ENCODE measurements at places on chromosomes 2 and 18.

DNA sequence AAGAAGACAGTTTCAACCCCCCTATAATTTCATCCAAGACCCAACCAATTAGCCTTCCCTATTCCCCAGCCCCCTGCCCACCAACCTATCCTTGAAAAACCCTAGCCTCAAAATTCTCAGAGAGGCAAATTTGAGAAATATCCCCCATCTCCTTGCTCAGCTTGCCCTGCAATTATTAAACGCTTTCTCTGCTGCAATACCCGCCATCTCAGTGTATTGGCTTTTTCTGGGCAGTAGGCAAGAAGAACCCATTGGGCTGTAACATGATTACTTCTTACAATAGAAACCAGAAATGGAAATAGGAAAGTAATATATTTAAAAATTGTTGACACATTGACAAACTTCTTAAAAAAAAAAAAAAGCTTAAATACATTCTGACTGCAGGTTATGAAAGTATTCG, 140.6 kb upstream of the CCDC150 start:
- no peak for DNase-seq

DNA sequence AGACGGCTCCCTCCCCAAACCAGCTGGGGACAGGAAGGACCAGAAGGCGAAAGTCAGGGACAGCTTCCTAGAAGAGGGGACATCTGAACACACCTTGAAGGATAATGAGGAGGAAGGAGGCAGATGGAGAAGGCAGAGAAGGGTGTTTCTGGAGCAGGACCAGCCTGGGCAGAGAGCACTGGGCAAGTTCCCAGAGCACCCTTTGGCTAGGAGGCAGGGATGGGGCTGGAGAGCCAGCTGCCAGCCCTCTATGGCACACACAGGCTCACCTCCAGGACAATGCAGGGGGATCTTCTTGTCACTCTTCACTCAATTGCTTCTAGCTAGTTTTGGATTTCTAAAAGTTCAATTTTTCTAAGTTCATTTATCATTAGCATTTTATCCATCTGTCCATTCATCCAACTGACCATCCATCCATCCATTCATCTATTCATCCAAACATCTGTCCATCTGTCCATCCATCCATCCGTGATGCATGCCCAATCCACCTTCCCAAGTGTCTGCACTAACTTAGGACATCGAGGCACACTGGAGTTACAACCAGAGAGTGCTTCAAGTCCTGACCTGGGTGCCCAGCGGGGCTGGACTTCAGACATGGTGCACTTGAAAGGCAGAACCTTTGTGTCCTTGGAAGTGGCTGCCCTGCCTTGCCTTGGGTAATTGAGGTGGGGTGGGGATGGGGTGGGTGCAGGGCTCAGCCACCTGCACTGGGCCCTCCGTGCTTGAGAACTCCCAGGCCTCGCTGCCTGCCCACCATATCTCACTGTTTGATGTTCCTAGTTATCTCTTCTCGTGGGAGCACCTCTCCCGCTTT, 42.5 kb downstream of the INHBB start:
- no peak for DNase-seq

- no peak for DNase-seq
These were observed 91.5 kb downstream of the ARHGEF33 start for GRCh38 chr2:38981003-38981669.

GRCh38 chr2:235146871-235147565, 195.2 kb downstream of the SH3BP4 start:
- DNase-seq: no peak

GRCh38 chr18:10293966-10294365, 160.5 kb upstream of the APCDD1 start:
- DNase-seq: no peak

- no peak for DNase-seq
These were observed at the start of gene NXPH2 for GRCh38 chr2:138779781-138780445. Gene NXPH2, minus strand, starts transcription at chr2:138780390. Its CDS starts 149 bp downstream, at chr2:138780241.

GRCh38 chr2:28979041-28979440, 2.1 kb upstream of the TOGARAM2 start:
- DNase-seq: no peak

DNA sequence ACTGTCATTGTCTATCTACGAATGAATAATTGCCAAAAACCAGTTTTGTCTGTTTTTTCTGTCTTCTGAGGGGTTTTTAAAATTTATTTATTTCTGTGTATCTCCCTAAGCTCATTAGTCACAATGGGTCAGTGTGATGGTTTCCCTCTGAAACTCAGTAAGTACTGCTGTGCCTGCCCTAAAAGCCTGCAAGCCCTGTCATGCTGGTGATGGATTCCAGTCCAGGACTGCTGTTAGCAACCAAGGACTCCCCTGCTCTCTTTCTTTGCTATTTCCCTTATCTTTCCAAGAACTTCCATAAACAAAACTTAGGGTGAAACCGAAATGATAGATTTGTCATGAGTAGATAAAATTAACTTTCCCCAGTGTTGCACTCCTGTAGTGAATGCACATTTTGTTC, 11.8 kb upstream of the DSG2 start:
- DNase-seq: no peak

GRCh38 chr2:203534621-203535077, 452 bp downstream of the RAPH1 start:
- no peak for DNase-seq

DNA sequence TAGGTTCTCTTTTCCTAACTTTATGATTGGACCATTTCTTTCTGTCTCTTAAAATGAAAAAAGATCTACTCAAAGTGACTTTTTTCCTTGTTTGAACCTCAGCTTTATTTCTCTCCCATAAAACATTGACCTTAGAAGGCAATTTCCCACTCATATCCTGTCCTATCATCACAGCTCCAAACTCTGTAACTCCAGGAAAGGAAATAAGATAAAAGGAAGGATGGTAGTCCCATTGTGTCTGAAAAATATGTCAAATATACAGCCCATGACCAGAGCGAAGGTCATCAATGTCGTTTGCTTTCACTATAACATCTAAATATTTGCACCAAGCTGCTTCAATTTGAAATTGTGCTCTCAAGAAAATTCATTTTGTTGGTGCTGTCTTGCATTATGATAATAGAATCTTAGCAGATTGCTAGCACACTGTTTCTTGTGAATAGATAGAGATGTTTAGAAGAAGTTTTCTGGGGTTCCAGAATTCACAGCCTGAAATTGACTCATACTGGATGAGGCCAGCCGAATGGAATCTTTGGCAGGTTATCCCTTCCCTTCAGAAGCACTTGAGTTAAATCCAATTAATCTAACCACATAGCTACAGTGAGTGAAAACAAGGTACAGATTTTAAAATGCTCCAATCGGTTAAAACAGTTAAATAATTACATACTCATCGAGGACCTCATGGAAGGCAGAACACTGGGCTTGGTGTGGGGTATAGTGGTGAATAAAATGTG, 95.1 kb downstream of the CRIM1 start:
- no peak for DNase-seq

DNA sequence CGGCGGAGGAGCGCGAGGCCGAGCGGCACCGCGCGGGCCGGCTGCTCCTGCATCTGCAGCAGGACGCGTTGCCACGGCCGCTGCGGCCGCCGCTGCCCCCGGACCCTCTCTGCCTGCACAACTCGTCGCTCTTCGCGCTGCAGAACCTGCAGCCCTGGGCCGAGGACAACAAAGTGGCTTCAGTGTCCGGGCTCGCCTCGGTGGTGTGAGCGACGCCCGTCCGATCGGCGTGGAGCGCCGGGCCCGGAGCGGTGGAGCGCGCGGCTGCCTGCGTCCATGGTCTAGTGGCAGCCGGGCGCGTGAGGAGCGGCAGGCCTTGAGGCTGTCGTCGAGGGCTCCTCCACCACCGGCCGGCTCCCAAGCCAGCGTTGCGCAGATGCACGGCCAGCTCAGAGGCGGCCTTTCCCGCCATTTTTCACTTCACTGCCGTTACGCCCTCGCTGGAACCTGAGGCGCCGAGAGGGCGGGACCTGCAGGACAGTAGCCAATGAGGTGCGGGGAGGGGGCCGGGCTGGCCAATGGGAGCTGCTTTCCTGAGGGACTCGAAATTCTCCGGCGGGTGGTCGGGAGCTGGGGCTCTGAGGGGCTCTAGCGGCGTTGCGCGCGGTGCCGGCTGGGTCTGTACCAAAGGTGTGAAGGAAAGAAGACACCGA, 1.9 kb downstream of the TLX2 start:
- DNase-seq: peak; percentile 50

DNA sequence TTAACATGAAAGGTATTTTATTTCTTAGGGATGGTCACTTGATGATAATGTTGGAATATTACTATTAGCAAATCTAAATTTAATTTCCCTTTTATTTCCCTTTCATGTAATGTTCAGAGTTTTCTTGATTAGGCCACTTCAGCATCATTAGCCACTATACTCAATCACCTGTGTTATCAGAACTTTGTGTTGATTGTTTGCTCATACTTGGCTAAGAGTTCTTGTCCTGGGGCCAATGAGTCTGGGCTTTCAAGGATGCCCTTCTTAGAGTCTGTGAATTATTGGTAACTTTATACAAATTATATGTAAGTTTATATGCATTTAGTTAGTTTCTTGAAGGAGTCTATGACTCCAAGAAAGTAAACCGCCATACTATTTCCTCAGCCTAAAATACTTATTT, 408.0 kb upstream of the DDX18 start:
- no peak for DNase-seq

- DNase-seq: no peak
These were observed 949 bp upstream of the MYL12B start for GRCh38 chr18:3260995-3261372.

- DNase-seq: no peak
These were observed 168.7 kb downstream of the TNS1 start for GRCh38 chr2:217834057-217834620.

- no peak for DNase-seq
These were observed 86.1 kb downstream of the TRIP12 start for GRCh38 chr2:229835596-229836283.

DNA sequence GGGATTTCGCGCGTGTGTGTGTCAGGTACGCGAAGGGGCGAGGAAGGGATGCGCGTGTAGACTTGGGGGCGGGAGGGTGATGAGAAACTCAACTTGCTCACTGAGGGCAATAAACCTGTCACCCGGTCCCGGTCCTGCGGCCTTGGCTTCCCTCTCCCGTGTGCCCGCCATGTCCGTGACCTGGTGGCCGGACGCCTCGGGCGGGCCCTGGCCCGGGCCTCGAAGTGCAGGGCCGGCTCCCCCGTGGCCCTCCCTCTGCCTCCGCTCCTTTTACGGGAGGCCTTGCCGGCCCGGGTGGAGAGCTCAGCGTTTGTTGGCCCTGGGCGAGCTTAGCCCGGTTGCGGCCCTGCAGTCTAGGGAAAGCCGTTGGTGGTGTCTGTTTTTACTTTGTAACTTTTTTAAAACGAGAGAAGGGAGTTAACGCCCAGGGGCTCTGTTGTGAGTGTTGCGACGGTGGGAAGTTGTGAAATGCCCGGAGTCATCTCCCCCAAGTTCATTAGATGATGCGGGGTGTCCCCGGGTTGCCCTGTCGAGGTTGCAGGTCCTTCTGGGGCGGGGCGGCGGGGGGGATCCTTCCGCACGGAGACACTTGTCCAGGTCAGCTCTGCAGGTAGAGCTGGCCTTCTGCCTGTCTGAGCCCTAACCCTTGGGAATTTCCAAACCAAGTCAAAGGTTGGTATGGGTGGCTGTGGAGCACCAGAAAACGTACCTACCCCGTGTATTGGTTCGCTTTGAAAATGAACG, 883 bp downstream of the SMCHD1 start:
- DNase-seq: no peak

DNA sequence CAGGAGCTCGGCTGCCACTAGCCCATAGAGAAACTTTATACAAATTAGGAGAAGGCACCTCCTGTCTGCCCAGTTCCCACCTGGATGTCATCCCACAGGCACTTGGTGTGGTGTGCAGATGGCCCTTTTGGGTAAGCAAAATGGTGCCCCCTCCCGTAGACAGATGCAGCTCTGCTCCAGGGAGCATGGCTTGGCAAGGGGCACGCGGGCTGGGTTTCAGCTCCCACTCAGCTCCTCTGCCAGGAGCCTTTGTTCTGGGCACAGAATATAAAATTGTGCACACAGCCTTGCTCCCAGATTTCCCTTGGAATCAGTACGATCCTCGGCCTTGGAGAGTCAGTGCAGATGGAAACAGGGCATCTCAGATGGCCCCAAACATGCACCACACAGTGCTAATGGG, 20.3 kb upstream of the KCNF1 start:
- DNase-seq: no peak

GRCh38 chr2:126662621-126663020, 6.7 kb downstream of the GYPC start:
- DNase-seq: no peak

DNA sequence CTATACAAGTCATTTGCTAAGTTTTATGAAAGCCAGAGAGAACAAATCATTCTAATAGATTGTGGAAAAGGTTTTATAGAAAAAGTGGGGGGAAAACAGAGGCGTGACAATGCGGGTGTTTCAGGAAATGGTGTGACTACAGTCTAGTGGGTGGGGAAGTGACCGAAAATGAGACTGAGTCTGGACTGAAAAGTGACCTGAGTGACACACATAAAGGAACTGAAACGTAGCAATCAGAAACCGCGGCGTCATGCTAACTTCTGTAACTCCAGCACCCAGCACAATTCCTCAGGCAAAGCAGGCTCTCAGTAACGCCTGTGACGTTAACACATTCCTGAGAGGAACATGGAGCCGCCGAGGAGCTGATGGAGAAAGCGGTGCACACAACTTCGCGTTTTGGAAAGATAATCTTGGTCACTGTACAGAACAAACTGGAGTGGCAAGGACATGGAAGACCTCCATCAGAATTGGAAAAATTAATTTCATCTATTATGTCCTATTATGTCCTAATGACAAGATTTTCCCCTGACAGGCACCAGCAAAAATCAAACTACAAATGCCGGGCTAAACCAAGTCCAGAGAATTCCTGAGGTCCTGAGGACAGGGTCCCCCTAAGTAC, 1.4 kb upstream of the CD226 start:
- no peak for DNase-seq

- DNase-seq: no peak
These were observed 4.3 kb upstream of the INO80C start for GRCh38 chr18:35502052-35502451.

GRCh38 chr2:240232961-240233884, 92.8 kb upstream of the OTOS start:
- peak; percentile 51 for DNase-seq

DNA sequence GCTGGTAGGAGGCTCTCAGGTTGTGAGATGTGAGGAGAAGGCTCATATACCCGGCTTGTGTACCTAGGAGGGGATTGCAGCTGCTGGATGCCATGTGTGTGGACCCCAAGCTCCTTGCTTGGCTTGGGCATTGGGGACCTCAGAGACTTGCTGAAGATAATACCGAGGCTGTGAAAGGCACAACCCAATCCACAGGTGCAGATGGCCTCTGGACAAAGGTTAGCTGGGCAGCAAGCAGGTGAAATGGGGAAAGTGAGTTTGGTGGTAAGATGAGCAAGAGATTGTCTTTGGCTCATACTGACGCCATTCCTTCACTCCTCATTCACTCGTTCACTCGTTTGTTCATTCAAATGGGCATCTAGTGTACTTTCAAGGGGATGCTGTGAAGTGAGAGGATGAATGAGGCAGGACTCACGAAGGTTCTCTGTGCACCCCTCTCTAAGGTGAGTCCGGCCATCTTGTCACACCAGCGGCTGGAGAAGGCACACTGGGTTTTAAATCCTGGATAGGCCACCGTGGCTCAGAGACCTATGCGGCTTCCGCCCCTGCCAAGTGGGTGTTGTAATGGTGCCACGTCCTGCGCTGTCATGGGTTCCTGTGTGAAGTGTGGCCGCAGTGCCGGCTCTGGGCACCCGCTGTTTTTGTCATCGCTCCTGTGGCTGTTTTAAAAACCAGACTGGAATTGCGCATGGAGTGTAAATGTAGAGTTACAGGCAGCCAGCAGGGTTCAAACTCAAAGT, 13.7 kb downstream of the FBLN7 start:
- no peak for DNase-seq

GRCh38 chr18:8188184-8188583, 421.1 kb upstream of the RAB12 start:
- no peak for DNase-seq
